Hematopoietic multipotent progenitor cell treated with erythropoietin and hydrocortisone succinate and interleukin-3 and kit ligand, for 17 days (in vitro differentiated cells): ENCODE measurements at places on chromosomes 1 and 21.

GRCh38 chr1:56507925-56508522 lies 71.3 kb downstream of the PLPP3 start:
- DNase-seq, result no peak

DNA sequence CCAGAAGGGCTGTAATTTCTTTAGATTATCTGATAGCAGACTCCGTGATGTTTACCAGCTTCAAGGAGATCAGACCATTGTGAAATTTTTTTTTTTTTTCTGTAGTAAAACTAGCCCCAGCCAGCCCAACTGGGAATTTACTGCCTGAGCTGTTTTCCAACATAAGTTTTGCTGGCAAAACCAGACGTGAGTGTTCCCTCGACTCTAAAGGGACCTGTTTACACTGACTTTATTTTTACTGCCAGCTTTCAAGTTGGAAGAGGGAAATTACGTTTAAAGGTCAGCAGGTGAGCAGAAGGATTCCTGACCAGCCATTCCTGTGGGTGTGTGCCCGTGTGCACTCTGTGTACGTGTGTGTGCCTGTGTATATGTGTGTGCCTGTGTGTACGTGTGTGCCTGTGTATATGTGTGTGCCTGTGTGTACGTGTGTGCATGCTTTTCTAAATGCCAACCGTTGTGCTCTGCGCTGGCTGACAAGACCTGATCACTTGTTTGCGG lies 374 bp downstream of the MAB21L3 start:
- no peak for DNase-seq

- DNase-seq, result no peak
Measured at GRCh38 chr1:56830052-56830451, 10.8 kb upstream of the FYB2 start.

GRCh38 chr1:96482616-96483015 lies 239.0 kb upstream of the PTBP2 start:
- no peak for DNase-seq

GRCh38 chr1:39802496-39803260 lies 14.0 kb upstream of the BMP8B start:
- no peak for DNase-seq

DNA sequence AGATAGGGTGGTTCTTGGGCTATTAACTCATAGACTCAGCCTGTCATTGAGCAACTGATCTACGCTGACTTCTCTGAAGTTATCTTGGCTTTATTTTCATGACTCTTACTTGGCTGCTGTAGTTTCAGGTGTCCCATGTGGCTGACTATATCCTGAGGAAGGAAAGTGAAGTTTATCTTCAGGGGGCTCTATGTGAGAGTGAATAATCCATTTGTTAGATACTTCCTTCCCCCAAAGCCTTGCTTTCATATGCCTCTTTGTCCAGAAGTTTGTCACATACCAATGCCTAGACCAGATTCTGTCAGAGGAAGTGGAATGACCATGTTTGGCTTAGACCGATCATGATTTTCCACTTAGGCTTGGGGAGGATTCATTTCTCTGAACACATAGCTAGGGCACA lies 27.9 kb upstream of the C1orf87 start:
- DNase-seq, result no peak

DNA sequence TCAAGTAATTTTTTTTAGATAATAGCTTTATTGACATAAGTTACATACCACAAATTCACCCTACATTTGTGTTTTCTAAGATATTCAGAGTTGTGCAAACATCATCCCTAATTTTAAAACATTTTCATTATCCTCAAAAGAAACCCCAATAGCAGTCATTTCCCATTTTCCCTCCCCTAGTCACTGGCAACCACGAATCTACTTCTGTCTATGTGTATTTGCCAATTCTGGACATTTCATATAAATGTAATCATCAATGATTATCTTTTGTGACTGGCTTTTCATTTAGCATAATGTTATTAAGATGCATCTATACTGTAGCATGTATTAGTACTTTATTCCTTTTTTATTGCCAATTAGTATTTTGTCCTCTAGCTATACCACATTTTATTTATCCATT lies 88.8 kb upstream of the SLFNL1 start:
- DNase-seq, result no peak

DNA sequence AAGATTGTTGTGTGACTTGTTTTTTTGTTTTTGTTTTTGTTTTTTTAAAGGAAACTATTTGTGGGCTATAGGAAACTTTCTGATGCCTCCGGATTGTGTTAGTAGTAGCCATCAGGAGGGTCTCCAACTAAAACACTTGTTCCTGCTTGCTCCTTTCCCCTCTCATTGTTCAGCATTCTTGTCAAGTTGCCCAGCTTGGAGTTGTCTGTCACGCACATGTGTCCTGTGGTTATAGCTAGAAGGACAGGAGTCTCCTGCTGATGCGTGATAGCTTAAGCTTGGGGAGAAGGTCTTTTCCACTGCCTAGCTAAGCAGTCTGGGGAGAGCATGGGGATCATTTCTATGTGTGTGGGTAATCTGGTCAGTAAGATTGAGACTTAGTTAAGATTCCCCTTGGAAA lies 3.2 kb upstream of the LYPLA2 start:
- DNase-seq, result no peak

GRCh38 chr1:175477786-175478185 lies 265.6 kb downstream of the TNR start:
- DNase-seq, result no peak

- DNase-seq, result no peak
Measured at GRCh38 chr1:220957233-220957605, 78.0 kb downstream of the HLX start.

GRCh38 chr1:218459450-218459849 lies 114.3 kb downstream of the TGFB2 start:
- DNase-seq, result no peak

DNA sequence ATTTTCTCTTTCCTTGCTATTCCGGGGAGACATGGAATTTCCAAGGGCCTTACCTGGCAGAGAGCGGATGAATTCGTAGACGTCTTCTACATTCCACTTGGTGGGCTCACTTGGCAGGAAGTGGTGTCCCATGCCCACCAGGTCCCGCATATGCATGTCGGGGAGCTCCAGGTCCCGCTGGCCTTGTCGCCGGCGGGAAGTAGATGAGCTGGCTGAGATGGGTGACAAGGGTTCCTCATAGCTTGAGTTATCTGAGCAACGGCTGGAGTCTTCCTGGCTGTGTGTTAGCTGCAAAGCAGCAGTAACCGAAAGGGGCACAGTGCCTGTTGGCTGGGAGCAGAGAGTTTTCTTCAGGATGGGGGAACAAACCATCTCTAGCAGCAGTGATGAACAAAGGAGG lies 7.9 kb upstream of the A3GALT2 start:
- DNase-seq, result no peak

- DNase-seq, result no peak
Measured at GRCh38 chr1:181369416-181369815, 113.9 kb upstream of the CACNA1E start.

DNA sequence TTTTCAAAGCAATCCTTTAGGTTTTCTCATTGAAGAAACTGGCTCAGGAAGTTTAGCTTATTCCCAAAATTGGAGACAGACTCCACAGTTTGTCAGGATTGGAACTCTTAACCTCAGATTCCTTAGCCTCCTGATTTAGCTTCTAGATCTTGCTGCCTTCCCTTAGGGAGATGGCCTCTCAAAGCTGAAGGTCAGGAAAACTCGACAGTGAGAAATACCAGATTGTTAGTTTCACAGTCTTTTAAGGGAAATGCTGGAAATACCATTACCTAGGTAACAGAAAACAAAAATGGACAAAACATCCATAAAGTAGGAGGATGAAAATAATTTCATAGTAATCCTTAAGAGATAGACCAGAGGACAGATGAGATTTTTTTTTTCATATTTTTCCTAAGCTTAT lies 7.8 kb downstream of the RASAL2 start:
- no peak for DNase-seq

- no peak for DNase-seq
Measured at GRCh38 chr1:51524817-51525216, 5.8 kb upstream of the EPS15 start.

- DNase-seq, result no peak
Measured at GRCh38 chr21:43775795-43776430, at the start of gene CSTB. CSTB (minus strand) TSS chr21:43776308; CDS start chr21:43776269, 39 bp downstream.

DNA sequence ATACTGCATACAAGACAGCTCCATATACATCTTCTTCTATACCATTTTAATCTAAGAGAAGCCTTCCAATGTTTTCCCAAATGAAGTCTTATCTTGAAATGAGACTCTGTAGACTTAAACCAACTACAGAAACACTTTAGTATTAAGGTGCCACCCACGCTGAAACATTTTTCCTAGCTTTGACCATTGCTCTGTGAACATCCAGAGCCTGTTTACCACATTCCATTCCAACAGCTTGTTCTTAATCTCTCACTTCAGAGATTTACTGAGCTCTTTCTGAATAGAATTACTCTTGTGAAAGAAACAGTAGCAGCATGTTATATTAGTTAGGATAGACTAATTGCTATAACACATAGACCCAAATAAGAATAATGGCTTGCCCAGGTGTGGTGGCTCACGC lies 19.6 kb upstream of the POGZ start:
- DNase-seq, result peak; percentile 2

DNA sequence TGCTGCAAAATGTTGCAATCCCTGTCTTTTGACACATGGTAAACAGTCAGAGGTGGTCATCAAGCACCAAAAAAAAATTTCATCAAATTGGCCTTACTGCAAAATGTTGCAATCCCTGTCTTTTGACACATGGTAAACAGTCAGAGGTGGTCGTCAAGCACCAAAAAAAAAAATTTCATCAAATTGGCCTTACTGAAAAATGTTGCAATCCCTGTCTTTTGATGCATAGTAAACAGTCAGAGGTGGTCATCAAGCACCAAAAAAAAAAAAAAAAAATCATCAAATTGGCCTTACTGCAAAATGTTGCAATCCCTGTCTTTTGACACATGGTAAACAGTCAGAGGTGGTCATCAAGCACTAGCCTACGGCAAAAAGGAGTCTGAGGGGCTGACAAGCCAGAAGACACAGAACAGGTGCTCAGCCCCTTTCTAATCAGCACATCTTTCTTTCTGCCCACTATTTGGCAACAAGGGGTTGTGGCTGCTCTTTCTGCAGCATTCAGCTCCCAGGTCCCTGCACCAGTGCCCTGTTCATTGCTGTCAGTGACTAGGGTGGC lies 223.8 kb downstream of the KCNH1 start:
- no peak for DNase-seq

GRCh38 chr1:79614762-79615161 lies 608.2 kb upstream of the ADGRL4 start:
- DNase-seq, result no peak

DNA sequence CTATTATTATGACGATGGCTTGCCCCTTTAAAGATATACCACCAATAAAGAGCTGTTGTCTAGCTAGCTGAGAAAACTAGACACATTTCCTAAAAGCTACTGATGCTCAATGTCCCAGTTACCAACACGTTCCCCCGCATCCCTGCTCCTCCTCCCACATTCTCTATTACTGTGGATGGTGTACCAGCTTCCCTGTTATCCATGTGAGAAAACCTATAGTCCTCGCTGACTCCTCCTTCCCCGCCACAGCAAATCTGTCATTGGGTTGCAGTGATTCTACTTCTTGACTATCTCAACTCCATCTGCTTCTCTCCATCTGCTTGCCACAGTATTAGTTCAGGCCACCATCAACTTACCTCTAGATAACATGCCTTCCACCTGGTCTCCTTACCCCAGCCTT lies 337.5 kb downstream of the KCNH1 start:
- DNase-seq, result no peak

- DNase-seq, result no peak
Measured at GRCh38 chr1:41954533-41954944, 35.8 kb upstream of the HIVEP3 start.
